BJ (cell line): ENCODE measurements at places on chromosomes 6 and 20. TPM values are rescaled to one million over a fixed set of nuclear protein-coding genes. Genes with fewer than 3 reads are reported as not detected.

Gene APCDD1L
- 1.7 and 2.5 TPM in 2 replicates for polyA plus RNA-seq

Gene ABHD16B
- not detected in 2 replicates for polyA plus RNA-seq

Gene AKAP12
- polyA plus RNA-seq: 27.7 and 33.7 TPM in 2 replicates

Gene MEI4
- not detected in 2 replicates for polyA plus RNA-seq

Gene TSPYL1
- 31.9 and 43.1 TPM in 2 replicates for polyA plus RNA-seq

Gene PLA2G7
- not detected in 2 replicates for polyA plus RNA-seq

Gene C6orf15
- polyA plus RNA-seq: not detected in 2 replicates

Gene OR12D3
- not detected in 2 replicates for polyA plus RNA-seq

Gene SAYSD1
- 9.7 and 11.9 TPM in 2 replicates for polyA plus RNA-seq

Gene XKR7
- polyA plus RNA-seq: 0.01 TPM in 1 of 2 replicates, not detected in the other

Gene DEFB124
- polyA plus RNA-seq: not detected in 2 replicates

Gene PARD6B
- 0.11 and 0.27 TPM in 2 replicates for polyA plus RNA-seq

Gene CST4
- polyA plus RNA-seq: not detected in 2 replicates

Gene TULP1
- not detected in 2 replicates for polyA plus RNA-seq

Gene UST
- 6.8 and 11.6 TPM in 2 replicates for polyA plus RNA-seq

Gene PCK1
- polyA plus RNA-seq: not detected in 2 replicates

Gene PKHD1
- polyA plus RNA-seq: not detected in 2 replicates

Gene TAAR8
- polyA plus RNA-seq: not detected in 2 replicates

Gene SAMD3
- 0.40 and 0.48 TPM in 2 replicates for polyA plus RNA-seq

Gene COL9A1
- not detected in 2 replicates for polyA plus RNA-seq

Gene LEMD2
- polyA plus RNA-seq: 59.8 and 62.2 TPM in 2 replicates

Gene HAO1
- not detected in 2 replicates for polyA plus RNA-seq

Gene MOG
- polyA plus RNA-seq: not detected in 2 replicates

Gene CFAP206
- 0.07 and 0.10 TPM in 2 replicates for polyA plus RNA-seq

Gene SIRPB2
- polyA plus RNA-seq: not detected in 2 replicates

Gene HCK
- polyA plus RNA-seq: 0.05 TPM in 1 of 2 replicates, not detected in the other

Gene ANGPT4
- polyA plus RNA-seq: not detected in 2 replicates

Gene MYL9
- 445 and 673 TPM in 2 replicates for polyA plus RNA-seq

Gene CST2
- not detected in 2 replicates for polyA plus RNA-seq

Gene INSM1
- not detected in 2 replicates for polyA plus RNA-seq

Gene SLC22A23
- 0.28 and 0.44 TPM in 2 replicates for polyA plus RNA-seq

Gene THBD
- polyA plus RNA-seq: 0.04 TPM in 2 replicates

Gene ATP9A
- 23.2 and 26.0 TPM in 2 replicates for polyA plus RNA-seq

Gene ALDH8A1
- 0.11 and 0.50 TPM in 2 replicates for polyA plus RNA-seq

Gene RAMACL
- polyA plus RNA-seq: 0.26 and 0.32 TPM in 2 replicates

Gene DDX27
- polyA plus RNA-seq: 26.3 and 31.9 TPM in 2 replicates

Gene TP53TG5
- not detected in 2 replicates for polyA plus RNA-seq

Gene L3MBTL1
- polyA plus RNA-seq: 3.0 and 4.5 TPM in 2 replicates

Gene TSPO2
- not detected in 2 replicates for polyA plus RNA-seq

Gene ERVFRD-1
- not detected in 2 replicates for polyA plus RNA-seq

Gene NRSN1
- not detected in 2 replicates for polyA plus RNA-seq

Gene LTV1
- polyA plus RNA-seq: 10.2 and 15.5 TPM in 2 replicates

Gene FAM83C
- polyA plus RNA-seq: not detected in 2 replicates

Gene MED20
- 33.0 and 34.4 TPM in 2 replicates for polyA plus RNA-seq

Gene BCLAF1
- 39.1 and 79.2 TPM in 2 replicates for polyA plus RNA-seq

Gene PRDM13
- not detected in 2 replicates for polyA plus RNA-seq

Gene MYB
- 0.06 and 0.11 TPM in 2 replicates for polyA plus RNA-seq

Gene DOK5
- polyA plus RNA-seq: 0.26 and 0.33 TPM in 2 replicates

Gene CST7
- 0.09 TPM in 1 of 2 replicates, not detected in the other for polyA plus RNA-seq

Gene MAS1
- not detected in 2 replicates for polyA plus RNA-seq

Gene VSX1
- not detected in 2 replicates for polyA plus RNA-seq

Gene SGK1
- polyA plus RNA-seq: 179 and 189 TPM in 2 replicates

Gene CNKSR3
- 5.2 and 5.6 TPM in 2 replicates for polyA plus RNA-seq

Gene TTLL9
- 0.11 and 0.18 TPM in 2 replicates for polyA plus RNA-seq

Gene CLPSL2
- polyA plus RNA-seq: not detected in 2 replicates

Gene TFAP2C
- 3.9 and 4.4 TPM in 2 replicates for polyA plus RNA-seq

Gene DEFB127
- not detected in 2 replicates for polyA plus RNA-seq
